Activated CD4-positive, alpha-beta T cell treated with anti-CD3 and anti-CD28 coated beads for 4 hours (primary cell): ENCODE measurements at places on chromosomes 3 and 15.

- DNase-seq: no peak
Measured at GRCh38 chr3:11576453-11576852, 67.3 kb downstream of the VGLL4 start.

GRCh38 chr15:31313223-31313622 is 13.4 kb upstream of the KLF13 start:
- DNase-seq: no peak

- DNase-seq: no peak
Measured at GRCh38 chr3:105359098-105359762, 7.5 kb upstream of the ALCAM start.

DNA sequence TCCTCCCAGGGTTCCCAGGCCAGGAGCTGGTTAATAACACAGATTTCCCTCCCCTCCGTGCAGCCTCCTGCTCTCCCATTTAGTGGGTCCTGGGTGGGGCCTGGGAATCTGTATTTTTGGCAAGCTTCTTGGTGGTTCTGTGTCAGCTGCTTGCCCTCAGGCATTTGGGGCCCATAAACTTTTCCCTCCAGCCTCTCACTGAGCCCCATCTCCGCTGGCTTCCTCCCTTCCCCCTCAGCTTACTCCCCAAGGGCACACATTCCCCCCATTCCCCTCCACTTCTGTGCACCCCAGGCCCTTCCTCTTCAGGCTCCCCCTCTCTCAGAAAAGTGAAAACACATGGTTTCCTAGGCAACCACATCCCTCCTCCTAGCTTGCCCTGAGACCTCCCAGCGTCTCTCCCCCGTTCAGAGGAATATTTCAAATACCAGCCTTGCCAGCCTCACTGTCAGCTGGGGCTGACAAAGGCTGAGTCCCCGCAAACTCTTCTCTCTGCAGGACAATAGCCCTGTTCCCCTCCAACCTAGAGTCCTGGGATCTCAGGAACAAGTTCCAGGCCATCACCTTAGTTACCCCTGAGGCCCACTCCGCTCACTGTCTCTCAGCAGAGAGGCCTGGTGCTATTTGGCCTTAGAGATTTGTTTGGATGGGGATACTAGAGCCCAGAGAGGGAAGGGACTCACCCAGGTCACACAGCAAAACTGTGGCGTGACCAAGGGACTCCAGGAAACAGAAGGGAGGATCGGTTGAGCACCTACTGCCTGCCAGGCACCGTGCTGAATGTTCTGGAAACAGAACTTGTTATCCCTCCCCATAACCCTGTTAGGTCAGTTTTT is 44.6 kb upstream of the SMAD6 start:
- DNase-seq: no peak

- DNase-seq: no peak
Measured at GRCh38 chr3:9087831-9088413, 124.7 kb upstream of the RAD18 start.

GRCh38 chr3:187358068-187358467 is 10.1 kb upstream of the RTP4 start:
- no peak for DNase-seq
